ENCODE measurements at places on chromosomes 12 and 14.
A peak's percentile ranks its signal among the peaks of the same experiment; 100 is the strongest.

DNA sequence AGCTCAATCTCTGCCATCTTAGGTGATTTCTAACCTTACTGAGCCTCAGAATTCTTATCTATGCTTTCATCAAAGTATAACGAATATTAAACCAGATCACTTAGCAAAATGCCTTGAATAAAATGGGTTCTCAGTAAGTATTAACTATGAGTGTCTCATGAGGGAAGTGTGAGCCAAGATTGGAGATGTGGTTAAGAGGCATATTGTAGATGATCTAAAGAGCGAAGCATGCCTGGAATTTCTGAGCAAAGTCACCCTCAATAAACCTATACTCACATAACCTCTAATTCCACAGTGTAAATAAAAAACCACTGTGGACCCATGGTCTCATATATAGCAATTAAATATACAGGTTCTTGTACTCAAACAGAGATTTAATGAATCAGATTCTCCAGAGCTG, 193.1 kb upstream of the FSCB start:
- no peak for DNase-seq

GRCh38 chr12:69623970-69624369, 13.3 kb upstream of the LRRC10 start:
- no peak for DNase-seq

- no peak for DNase-seq
Measured at GRCh38 chr12:48777501-48778400, 11.1 kb downstream of the ADCY6 start.

DNA sequence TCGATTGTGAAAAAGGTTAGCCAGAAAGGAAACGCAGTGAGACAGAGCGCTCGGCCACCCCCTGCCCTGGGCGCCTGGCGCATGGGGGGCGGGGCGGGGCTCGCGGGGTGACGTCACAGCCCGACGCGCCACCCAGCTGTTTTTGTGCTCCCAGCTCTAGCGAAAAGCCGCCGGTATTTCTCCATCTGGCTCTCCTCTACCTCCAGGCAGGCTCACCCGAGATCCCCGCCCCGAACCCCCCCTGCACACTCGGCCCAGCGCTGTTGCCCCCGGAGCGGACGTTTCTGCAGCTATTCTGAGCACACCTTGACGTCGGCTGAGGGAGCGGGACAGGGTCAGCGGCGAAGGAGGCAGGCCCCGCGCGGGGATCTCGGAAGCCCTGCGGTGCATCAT, at the start of gene GABARAPL1:
Gene GABARAPL1, plus strand, starts transcription at position 139 of the 393 bp plus-strand sequence. Its CDS starts 253 bp downstream, at position 392.
- peak; percentile 84 for DNase-seq

DNA sequence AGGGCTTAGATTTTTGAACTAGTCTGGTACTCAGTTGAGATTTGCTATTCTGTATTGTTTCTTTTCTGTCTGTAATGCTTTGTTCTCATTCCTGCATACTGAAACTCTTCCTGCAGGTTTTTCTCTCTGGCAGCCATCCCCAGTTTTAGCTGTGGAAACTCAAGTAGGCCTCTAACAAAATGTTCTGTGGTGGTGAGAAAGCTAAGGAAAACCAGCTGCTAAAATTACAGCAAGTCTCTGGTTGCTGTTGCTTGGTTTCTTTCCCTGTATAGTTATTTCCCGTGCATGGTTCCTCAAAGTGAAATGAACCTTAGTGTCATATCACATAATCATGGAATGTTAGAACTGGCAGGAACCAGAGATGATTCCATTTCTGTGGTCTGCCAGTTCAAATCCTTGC, 442.5 kb downstream of the NRXN3 start:
- DNase-seq: peak; percentile 4

DNA sequence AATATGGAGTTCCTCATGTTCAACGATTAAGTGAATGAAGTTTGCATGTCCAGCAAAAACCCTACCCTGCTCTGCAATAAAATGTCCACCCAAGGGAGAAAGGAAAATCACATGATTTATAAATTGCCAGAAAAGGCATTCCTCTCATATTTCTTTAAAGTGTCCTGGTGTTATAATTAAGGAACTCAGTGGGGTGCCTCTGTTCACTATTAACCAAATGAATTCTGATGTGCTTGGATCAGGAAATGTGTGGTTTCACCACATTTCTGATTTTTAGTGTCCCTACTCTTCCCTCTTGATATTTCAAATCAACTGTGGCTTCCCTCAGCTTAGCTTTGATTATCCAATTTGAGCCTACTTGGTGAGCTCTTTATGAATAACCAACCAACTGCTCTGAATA, 208.1 kb downstream of the PHLDA1 start:
- no peak for DNase-seq

- no peak for DNase-seq
Measured at GRCh38 chr12:4323396-4323795, 2.4 kb downstream of the TIGAR start.

DNA sequence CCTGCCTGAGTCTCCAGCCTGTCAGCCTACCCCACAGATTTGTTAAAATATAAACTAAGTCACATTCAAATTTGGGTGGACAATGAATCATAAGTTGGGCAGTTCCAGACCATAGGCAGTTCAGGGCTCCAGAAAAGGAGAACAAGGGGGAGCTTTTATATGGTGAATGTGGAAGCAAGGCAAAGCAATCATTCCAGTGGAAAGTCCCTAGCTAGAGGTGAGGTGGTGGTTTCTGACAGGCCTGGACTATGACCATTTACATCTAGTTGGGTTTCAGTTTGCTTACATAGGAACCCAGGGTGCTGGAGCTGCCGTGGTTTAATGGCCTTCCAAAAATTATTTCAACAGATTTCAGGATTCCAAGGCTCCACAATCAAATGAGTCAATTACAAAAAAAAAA, 207.3 kb downstream of the AEBP2 start:
- DNase-seq: no peak

DNA sequence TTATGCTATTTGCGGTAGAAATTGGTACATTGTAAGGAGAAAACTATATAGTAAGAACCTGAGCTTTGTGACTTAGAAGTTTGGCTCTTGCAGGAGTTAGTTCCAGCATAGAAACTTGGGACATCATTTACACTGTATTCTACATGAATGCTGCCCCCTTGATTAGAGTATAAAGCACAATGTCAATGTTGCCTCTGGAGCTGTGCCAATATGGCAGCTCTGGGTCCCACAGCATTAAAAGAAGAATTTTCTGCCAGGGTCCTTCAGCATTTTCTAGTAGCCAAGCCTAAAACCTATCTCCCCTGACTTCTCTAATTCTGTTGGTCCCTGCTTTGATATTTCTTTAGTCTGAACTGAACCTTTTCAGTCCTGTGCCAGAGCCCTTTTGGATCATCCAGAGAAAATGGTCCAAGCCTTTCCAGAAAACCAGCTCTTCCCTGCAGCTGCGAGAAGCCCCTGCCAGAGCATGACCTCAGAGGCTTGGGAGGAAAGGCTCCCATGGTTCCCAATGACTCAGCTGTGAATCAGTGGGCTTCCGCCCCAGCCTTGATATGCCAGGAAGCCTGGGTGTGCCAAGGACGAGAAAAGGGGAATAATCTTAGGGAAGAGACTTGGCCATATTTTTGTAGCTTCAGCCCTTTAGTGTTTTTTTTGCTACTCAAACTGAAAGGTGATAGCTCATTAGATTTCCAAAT, 43.2 kb downstream of the PLEKHG7 start:
- peak; percentile 92 for DNase-seq

GRCh38 chr12:6336079-6336888, 5.6 kb downstream of the TNFRSF1A start:
- DNase-seq: peak; percentile 92

- DNase-seq: no peak
Measured at GRCh38 chr14:103348154-103348553, 14.1 kb downstream of the EIF5 start.

- no peak for DNase-seq
Measured at GRCh38 chr12:87861791-87862190, 167.4 kb downstream of the C12orf50 start.

GRCh38 chr12:96187956-96188355, 6.2 kb upstream of the ELK3 start:
- no peak for DNase-seq
